Stimulated activated CD8-positive, alpha-beta memory T cell treated with anti-CD3 and anti-CD28 coated beads, Interleukin-4, amount 100 ng/mL, for 4 hours (primary cell): ENCODE measurements at places on chromosomes 6 and 20.

DNA sequence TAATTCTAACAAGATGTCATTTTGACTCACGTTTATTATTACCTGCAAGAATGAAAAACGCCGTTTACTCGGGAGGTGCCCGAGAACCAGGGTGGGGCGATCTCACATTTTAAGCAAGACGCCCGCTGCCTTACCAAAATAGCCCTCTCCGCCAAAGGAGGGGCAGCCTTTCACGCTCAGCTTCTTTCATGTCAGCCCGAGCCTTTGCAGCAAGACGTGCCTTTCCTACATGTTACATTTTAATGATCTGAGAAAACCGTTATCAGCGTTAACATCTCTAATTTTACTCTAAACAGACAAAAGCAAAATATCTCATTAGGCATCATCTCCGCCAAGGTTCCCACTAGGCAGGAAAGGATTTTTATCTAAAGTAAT, 2.0 kb downstream of the BACH2 start:
- no peak for DNase-seq

GRCh38 chr20:59469267-59470252, 134.8 kb upstream of the PHACTR3 start:
- no peak for DNase-seq

DNA sequence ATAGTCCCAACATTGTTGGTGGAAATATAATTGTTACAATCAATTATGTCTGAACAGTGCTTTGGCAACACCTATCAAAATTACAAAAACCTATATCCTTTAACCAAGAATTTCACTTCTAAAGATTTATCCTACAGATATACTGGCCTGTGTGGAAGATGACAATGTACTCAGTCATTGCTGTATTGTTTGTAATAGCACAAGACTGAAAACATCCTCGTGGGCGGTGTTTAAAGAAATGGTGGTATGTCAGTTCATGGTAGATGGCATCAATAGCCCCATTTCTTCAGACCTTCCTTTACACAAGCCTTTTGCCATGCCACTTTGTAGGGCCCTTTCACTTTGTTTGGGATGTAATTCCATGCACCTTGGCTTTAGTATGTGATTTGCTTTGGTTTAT, 9.8 kb upstream of the TPBG start:
- DNase-seq = no peak

DNA sequence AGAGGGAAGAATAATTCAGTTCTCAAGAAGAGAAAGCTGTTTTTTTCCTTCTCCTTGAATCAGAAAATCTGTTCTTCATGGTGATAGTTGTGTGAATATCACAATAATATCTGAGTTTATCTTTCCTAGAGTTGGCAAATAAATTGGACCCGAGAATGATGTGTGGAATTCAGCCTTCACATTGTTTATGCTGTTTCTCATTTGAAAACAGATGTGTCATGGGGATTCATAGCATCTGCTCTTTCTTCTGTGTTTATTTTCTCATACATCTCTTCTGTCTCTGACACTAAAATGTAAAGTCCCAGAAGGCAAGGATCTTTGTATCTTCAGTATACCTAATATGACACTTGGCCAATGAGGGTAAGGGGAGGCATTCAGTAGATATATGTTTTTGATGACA, 103.6 kb upstream of the SGK1 start:
- DNase-seq = no peak

GRCh38 chr20:19232997-19233794, 20.8 kb downstream of the SLC24A3 start:
- DNase-seq = no peak

DNA sequence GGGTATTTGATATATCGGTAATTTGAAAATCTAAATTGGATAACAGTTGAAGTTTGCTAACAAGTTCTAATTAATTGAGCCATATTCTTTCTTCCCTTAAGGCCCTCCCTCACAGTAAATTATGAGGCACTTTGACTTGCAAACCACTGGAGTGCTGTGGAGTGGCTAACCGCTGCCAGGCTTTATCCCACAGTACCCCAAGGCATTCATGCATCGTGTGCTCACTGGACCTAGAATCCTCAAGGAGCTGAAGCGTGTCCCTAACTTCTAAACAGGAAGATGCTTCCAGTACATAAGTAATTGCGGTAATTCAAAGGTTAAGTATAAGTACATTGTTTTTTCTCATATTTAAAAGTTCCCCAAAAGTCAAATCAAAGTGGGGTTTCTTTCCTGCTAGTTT, 499.9 kb downstream of the TFAP2A start:
- no peak for DNase-seq

- DNase-seq = no peak
These were observed 63.9 kb upstream of the AKAP12 start for GRCh38 chr6:151175662-151176445.

GRCh38 chr6:7285416-7285815, 27.6 kb downstream of the SSR1 start:
- no peak for DNase-seq

- no peak for DNase-seq
These were observed 7.8 kb upstream of the CDH4 start for GRCh38 chr20:61244213-61244612.
